ENCODE measurements at places on chromosomes 11 and 22.

- DNase-seq = peak; percentile 89
These were observed at the start of gene P2RX6 for GRCh38 chr22:21014726-21015465. Gene P2RX6, plus strand, starts transcription at chr22:21015165. Its CDS starts 10 bp downstream, at chr22:21015175.

GRCh38 chr11:123255909-123256308 is 60.9 kb upstream of the CLMP start:
- peak; percentile 70 for DNase-seq

GRCh38 chr11:14001597-14001996 is 39.1 kb downstream of the SPON1 start:
- no peak for DNase-seq

GRCh38 chr11:4769838-4770237 is at the start of gene OR51F1:
Gene OR51F1, minus strand, starts transcription at chr11:4769938. Its CDS starts 0 bp downstream, at chr11:4769938.
- no peak for DNase-seq

GRCh38 chr11:10351765-10352641 is 47.1 kb downstream of the ADM start:
- peak; percentile 67 for DNase-seq

DNA sequence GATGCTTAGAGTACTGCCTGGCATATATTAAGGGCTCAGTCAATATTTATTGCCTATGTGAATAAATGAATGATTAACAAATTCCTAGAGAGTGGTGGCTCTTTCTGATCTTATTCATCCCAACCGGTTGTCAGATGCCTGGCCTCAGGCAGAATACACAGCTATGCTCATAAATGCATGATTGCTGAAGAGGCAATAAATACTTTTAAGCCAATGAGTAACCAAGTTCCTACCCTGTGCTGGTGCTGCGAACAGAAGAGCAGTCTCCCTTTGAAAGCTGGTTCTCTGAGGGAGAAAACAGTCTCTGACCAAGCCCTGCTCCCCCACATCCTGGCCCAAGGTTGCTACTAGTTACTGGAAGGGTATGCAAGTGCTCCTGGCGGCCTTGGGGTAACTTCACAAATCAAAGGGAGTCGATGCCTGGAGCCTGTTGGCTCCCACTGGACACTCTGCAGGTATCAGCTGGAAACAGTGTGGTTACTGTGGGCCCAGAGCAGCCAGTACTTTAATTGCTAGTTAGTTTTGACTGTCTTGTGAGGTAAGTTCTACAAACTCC is 2.8 kb downstream of the USH1C start:
- DNase-seq = no peak

DNA sequence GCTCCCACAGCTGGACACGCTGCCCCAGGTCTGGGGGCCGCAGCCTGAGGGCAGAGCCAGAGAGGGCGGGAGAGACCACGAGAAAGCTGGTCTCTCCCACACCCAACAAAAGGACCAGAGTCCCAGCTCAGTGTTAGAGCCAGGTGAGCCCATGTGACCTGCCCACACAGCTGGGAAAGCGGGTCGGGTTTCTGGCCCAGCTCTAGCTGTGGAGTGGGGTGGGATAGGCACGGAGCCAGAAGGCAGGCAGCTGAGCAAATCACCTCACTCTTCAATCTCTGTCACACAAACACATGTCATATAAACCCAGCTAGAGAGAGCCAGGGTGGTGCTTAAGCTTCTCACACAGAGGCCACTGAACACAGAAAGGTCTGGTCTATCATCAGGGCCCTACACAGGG is 7.8 kb upstream of the EIF3D start:
- no peak for DNase-seq

DNA sequence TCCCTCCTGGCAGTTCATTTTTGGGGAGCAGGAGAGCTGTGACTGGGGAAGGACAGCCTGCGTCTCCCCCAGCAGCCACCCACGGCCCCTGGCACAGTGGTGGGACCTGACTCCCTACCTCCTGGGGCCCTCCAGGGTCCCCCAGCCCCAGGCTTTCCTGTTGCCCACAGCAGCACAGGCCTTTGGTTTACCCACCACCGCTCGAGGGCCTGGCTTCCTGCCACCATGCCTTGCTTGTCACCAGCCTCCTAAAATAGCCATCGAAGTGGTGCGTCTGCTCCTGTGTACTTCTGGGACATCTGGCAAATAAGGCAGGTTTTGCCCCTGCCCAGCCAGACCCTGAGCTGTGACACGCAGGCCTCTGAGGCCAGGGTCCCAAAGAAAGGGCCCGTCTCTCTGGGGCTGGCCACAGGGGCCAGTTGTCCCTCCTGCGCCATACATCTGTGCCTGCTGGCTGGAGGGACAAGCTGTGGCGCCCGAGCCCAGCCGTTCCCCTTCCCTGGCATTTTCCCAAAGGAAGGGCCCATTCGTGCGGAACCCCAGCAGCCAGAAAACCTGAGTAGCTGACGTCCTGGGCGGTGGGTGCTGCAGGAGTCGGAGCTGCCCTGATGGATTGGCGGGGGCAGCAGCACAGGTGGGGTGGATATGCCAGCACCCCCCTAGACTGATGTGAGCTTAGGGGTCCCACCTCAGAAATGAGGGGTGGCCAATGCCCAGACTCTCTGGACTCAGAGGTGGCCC is 14.6 kb downstream of the PHLDA2 start:
- no peak for DNase-seq

- DNase-seq = no peak
These were observed 14.4 kb downstream of the TUB start for GRCh38 chr11:8095371-8095770.

DNA sequence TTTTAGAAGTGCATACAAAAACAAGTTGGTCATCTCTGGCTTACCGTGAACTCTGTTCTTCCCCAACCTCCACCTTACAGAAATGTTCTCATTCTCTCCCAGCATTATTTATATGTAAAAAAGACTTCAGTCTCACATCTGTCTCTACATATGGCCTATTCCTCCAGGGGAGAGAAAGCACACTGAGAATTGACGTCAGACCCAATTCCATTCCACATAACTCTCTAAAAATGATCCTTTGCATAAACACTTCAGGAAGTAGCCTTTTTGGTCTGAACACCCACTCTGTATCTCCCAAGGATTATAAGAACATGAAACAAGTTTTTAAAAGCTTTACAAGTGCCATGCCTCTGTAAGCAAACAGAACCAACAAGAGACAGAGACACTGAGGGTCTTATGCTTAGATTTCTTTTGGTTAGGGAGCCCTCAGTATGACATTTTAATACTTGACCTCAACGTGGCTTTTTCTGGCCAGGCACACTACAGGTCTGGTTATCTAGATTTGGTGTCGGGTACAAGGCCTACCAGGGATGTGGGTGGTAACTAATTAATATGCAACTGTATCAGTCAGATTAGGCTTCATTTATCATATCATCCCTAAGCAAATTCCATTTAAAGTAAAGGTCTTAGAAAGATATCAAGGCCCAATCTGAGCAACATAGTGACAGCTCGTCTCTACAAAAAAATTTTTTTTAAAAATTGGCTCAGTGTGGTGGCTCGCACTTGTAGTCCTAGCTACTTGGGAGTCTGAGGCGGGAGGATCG is 48.5 kb upstream of the PPP2R1B start:
- DNase-seq = no peak

- DNase-seq = no peak
These were observed 19.7 kb upstream of the ALG8 start for GRCh38 chr11:78158987-78159652.

GRCh38 chr11:112844517-112844916 is 116.7 kb upstream of the NCAM1 start:
- DNase-seq = peak; percentile 71

DNA sequence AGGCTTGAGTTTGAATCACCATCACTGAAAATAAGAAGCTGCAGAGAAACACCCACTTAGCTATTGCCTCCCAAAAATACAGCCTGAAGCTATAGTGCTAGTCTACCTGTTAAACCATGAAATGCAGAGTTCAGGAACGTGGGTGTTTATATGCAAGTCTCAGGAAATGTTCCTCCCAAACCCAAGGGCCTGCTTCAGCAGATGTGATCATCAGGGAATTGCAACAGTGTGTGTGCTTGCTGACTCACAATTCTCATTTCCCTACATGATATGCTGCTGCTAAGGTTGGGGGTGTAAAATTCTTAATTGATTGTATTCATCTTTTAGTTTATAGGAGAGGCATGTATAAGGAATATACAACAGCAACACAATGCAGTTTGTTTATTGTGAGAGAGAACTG is 49.6 kb downstream of the NUP98 start:
- no peak for DNase-seq

DNA sequence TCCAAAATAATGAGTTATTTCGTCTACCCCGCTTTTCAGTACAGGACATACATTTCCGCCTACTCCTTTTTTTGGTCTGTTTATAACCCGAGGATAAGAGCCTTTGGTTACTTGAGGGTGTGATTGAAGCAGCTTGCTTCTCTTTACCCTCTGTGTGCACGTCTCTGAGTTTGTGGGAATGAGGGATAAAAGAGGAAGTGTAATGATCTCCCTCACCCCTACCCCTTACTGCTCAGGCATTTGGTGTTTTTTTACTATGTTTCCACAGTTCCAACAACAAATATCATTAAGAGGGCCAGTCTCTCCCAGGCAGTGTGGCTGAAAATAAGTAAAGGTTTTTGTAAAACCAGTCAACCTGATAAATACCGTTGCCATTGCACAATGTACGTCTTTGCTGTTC is 83.2 kb upstream of the GAL start:
- DNase-seq = no peak

DNA sequence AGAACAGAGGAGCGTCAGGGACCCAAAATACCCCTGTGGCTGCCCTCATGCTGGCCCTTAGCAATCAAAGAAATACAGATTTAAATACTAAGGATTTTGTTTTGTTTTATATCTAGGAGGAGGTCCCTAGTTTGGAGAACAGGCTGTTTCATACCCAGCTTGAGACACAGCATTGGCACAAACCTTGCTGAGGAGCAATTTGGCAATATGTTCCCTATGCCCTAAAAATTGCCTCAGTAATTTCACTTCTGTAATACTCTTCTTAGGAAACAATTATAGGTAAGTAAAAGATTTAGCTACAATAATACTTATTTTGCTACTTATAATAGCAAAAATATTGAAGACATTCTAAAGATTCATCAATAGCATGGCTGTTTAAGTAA is 37.0 kb downstream of the TSKU start:
- DNase-seq = no peak

DNA sequence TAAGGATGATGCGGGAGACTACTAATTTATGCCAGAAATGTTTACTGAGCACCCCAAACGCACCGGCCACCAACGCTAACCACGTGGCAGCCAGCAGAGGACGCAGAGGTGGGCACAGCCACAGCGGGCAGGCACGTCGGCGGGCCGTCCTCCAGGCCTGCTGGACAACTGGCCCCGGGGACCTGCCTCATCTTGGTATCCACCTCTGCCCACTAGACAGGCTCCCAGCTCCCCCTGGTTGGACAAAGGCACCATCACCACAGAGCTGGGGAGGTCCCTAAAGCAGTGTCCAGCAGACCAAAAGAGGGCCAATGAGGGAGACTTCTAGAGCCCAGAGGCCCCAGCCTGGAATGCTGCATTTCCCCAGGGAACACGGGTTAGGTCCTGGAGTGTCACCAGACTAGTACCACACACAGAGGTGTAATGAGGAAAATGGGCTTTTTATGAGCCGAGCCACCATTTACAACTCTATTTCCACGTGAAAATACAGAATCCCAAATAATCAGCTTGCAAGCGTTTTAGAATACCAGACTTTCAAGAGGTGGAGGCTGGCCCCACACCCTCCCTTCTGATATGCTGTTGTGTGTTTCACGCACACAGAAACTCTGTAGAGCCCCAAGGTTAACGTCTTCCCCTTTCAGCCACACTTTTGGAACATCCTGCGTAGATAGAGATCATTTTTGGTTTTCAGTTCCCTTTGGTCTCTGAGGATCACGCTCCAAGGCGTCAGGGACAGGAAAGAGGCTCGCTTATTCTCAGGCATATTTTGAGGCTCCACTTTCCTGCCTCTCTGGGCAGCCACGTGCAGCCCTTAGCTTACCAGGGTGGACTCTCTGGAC is 23.7 kb upstream of the BID start:
- DNase-seq = no peak

DNA sequence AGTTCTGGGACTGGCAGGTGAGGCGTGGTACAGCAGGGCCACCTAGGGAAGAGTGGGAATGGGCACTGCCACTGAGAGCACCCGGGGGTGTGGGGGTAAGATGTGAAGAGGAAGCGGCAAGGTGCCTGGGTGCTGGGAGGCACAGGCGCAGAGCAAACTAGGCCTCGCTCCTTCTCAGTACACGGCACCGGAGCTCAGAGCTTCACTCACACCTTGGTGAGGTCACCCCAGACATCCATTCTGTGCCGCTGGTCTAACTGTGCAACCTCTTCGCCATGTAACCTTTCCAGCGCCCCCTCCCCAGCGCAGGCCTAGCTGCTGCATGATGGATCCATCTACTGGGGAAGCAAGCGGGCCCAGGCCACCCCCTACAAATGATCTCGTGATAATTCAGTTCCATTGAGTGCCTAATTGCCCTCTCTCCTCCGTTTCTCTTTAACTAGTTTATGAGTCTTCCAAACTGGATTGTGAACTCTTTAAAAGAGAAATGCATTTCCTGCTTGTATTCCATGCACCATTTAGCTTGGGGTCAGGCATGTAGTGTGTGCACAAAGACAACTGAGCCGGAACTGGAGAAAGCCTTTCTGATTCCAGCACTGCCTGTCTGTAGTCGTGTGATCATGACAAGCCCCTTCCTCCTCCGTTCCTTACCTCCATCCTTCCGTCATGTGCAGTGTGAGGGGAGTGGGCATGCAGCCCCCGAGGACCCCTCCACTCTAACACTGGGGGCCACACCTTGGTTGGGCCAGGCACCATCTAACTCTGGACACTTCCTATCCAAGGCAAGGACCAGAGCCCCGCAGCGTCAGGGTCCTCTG is 1475.2 kb downstream of the TBC1D22A start:
- no peak for DNase-seq

DNA sequence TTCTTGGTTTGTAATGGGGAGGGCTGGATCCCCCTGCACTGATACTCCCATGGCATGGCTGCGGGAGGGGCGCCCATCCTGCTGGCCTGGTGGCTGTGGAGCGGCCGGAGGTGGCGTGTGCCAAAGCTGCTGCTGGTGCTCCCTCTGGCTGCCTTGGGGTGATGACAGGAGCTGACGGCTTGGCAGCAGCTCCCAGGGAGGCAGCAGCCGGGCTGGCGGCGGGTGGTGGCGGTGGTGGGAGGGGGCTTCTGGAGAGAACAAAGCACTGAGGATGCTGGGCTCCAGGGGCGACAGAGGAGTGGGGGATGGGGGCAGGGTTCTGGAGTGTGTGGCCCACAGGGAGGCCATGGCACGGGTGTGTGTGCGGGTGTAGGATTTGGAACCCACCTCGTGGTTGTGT is 11.4 kb upstream of the MPPED1 start:
- no peak for DNase-seq

- DNase-seq = no peak
These were observed 23.3 kb downstream of the ETS1 start for GRCh38 chr11:128563942-128564641.

- DNase-seq = no peak
These were observed 77.7 kb downstream of the USP35 start for GRCh38 chr11:78266451-78266850.

DNA sequence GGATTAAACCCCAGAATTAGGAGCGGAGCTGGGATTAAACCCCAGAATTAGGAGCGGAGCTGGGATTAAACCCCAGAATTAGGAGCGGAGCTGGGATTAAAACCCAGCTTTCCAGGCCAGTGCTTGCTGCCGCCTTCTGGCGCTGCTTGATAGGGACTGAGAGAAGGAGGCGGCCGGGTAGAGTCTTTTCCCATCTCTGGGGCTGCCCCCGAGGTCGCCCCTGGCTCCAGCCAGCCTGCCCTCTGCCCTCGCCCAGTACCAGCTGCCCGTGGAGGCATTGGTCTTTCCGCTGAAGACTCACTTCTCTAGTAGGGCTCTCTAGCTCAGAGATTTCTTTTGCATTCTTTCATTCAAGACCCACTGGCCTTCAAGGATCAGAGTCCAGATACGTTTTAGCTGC is 5.2 kb downstream of the TRMU start:
- DNase-seq = no peak

Measured in eye (tissue), 1 donor.